Fibroblast of lung (primary cell): ENCODE measurements at places on chromosomes 2 and 18. TPM values are rescaled to one million over a fixed set of nuclear protein-coding genes. Genes with fewer than 3 reads are reported as not detected.

MYCN gene
- total RNA-seq = not detected in 2 replicates

SDC1 gene
- total RNA-seq = 17.5 and 56.8 TPM in 2 replicates

UGT1A4 gene
- not detected in 2 replicates for total RNA-seq

PROC gene
- not detected in 2 replicates for total RNA-seq

FHOD3 gene
- 3.1 and 28.2 TPM in 2 replicates for total RNA-seq

COBLL1 gene
- total RNA-seq = 5.1 and 10.1 TPM in 2 replicates

NFU1 gene
- 50.1 and 57.3 TPM in 2 replicates for total RNA-seq

MREG gene
- total RNA-seq = 1.8 and 3.5 TPM in 2 replicates

DNAH6 gene
- total RNA-seq = under 0.01 TPM in 2 replicates
